NCI-H524 treated with DMSO at 0.1 percent for 48 hours (cell line): ENCODE measurements at places on chromosomes 2 and 18.

- no peak for DNase-seq
These were observed 255.3 kb upstream of the SALL3 start for GRCh38 chr18:78724214-78724914.

- no peak for DNase-seq
These were observed 143.3 kb downstream of the IRS1 start for GRCh38 chr2:226656367-226656766.

DNA sequence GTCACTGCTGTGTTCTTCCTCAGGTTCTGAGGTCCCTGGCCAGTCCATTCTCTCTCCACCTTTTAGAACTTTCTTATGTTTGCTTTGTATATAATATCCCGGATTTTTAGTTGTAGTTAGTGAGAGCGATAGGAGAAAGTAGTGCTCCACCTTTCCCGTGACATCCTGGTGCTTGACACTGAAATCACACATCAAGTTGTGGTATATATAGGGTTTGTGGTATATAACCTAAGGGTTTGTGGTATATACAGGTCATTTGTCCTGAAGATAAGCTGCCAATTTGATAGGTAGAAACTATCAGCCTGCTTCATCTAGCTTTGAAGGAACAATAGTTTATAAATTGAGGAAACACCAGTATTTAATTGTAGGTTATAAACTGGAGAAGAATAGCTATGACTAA, 13.1 kb downstream of the ZNF892 start:
- DNase-seq, result no peak

- no peak for DNase-seq
These were observed 139.6 kb upstream of the ITGA6 start for GRCh38 chr2:172287605-172288315.

DNA sequence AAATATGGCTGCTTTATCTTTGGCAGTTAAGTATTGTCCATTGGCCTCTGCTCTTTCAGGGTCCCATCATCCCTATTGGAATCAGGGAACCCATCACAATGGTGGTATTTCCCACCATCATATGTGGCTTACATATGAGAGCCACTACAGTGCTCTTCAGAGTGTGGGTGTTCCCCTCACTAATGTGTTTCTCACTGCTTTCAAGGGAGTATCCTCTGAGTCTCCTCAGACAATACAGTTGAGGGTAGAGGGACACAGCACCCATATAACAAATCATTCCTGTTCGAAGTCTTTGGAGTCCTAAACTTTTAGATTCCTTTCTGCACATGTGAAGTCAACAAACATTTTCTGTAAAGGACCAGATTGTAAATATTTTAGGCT, 48.8 kb upstream of the DNAJC10 start:
- no peak for DNase-seq

GRCh38 chr2:47721296-47721695, 61.6 kb upstream of the MSH6 start:
- no peak for DNase-seq

GRCh38 chr18:3121259-3121658, 98.5 kb downstream of the MYOM1 start:
- no peak for DNase-seq

DNA sequence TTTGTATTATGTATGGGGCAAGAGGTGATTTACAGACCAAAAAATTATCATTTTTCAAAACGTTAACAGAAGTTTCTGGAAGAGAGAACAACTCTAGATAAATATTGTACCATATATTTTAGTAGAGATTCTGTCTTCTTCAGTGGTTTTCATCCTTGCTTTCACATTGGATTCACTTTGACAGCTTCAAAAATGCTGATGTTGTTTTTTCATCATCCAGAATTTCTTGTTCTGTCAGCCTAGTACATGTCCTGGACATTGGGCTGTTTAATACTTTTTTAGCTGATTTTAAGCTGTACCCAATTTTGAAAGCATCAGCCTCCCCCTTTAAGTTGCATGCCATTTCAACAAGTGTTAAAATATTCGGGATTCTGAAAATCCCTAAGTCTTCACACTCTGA, 711.3 kb upstream of the LRATD1 start:
- DNase-seq, result no peak

DNA sequence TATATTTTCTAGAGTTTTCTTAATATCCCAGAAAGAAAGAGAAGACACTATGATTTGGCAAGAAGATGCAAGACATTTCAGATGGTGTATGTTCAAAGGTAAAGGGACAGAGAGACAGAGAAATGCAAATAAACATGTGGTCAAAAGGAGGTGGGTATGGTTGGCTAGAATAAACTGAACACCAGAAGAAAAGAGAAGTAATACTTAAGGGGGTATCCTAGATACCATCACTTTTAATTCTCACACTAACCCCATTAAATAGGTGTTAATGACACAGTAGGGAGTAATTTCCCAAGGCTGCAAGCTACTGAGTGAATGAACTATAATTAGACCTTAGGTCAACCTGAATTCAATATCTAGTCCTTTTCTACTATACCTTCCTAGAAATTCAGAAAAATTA, 111.2 kb upstream of the CD226 start:
- no peak for DNase-seq

GRCh38 chr2:184938221-184938985, 340.1 kb downstream of the ZNF804A start:
- DNase-seq, result no peak

DNA sequence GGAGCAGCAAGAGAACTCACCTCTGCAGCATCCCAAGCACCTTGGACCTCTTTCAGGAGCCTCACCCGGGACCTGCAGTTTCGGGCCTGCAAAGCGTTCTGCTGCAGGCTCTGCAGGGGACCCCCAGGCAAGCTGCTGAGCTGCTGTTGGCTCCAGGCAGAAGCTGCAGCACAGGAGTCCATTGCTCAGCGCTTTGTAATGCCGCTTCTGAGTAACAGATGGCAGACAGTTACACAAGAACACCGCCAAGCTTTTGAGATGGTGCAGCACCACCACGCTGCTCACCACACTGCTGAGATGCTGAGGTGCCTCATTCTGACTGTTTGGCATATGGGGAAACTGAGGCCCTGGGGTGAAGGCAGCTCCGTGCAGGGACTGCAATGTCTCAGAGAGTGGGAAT, 1.9 kb upstream of the GALNT14 start:
- DNase-seq, result no peak

- DNase-seq, result no peak
These were observed 29.1 kb downstream of the ZEB2 start for GRCh38 chr2:144490857-144491256.

- DNase-seq, result no peak
These were observed 369.8 kb downstream of the ARHGAP15 start for GRCh38 chr2:143499061-143499460.

DNA sequence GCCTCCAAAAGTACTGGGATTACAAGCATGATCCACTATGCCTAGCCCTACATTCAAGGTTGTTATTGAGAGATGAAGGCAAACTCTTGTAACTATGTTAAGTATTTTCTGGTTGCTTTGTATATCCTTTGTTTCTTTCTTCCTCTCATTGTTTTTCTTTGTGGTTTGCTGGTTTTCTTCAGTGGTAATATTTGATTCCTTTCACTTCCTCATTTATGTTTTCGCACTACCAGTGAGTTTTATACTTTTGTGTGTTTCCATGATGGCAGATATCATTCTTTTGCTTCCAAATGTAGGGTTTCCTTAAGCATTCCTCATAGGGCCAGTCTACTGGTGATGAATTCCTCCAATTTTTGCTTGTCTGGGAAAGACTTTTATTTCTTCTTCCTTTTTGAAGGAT, 90.2 kb downstream of the NCK2 start:
- no peak for DNase-seq
